Spinal cord (tissue), 10 donors: ENCODE measurements at places on chromosomes 4 and X.

- H3K4me3 ChIP-seq, result no peak overlapping the region
- H3K27ac ChIP-seq, result no peak overlapping the region
- H3K27me3 ChIP-seq, result no peaks in the 10 kb centered on the region
- H3K4me1 ChIP-seq, result no peaks in the 10 kb centered on the region
- DNase-seq, result no peak
Observed at GRCh38 chr4:88619971-88620370, 27.7 kb downstream of the HERC3 start.

DNA sequence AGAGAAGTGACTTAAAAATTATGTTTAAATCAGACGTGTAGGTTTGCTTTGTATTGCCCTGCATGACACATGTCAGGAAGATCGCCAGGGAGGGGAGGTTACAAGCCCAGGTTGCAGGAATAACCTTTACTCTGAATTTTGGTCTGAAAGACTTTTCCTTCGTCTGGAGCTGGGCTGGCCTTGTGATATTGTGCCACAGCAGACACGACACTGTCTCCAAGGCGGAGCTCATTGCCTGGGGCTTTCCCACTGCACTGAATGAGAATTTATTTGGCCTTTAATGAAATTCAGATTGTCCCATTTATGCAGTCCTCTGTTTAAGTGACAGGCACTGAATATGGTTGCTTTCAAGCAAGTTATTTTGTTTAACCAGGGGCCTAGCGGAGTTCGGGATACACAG is 45.1 kb downstream of the RHOH start:
- H3K36me3 ChIP-seq, result no peaks in the 10 kb centered on the region
- no peak for DNase-seq
- no peaks in the 10 kb centered on the region for H3K4me1 ChIP-seq
- H3K27me3 ChIP-seq, result no peaks in the 10 kb centered on the region
- H3K4me3 ChIP-seq, result no peak overlapping the region

GRCh38 chr4:161792991-161793390 is 370.8 kb downstream of the FSTL5 start:
- no peaks in the 10 kb centered on the region for H3K4me1 ChIP-seq
- no peak overlapping the region for H3K4me3 ChIP-seq
- H3K27me3 ChIP-seq, result no peaks in the 10 kb centered on the region
- DNase-seq, result no peak
- no peak overlapping the region for H3K27ac ChIP-seq

GRCh38 chrX:30735839-30736238 is 82.6 kb downstream of the GK start:
- no peaks in the 10 kb centered on the region for H3K4me1 ChIP-seq
- H3K27ac ChIP-seq, result no peak overlapping the region
- H3K36me3 ChIP-seq, result no peaks in the 10 kb centered on the region
- peak; percentile 54 for DNase-seq

DNA sequence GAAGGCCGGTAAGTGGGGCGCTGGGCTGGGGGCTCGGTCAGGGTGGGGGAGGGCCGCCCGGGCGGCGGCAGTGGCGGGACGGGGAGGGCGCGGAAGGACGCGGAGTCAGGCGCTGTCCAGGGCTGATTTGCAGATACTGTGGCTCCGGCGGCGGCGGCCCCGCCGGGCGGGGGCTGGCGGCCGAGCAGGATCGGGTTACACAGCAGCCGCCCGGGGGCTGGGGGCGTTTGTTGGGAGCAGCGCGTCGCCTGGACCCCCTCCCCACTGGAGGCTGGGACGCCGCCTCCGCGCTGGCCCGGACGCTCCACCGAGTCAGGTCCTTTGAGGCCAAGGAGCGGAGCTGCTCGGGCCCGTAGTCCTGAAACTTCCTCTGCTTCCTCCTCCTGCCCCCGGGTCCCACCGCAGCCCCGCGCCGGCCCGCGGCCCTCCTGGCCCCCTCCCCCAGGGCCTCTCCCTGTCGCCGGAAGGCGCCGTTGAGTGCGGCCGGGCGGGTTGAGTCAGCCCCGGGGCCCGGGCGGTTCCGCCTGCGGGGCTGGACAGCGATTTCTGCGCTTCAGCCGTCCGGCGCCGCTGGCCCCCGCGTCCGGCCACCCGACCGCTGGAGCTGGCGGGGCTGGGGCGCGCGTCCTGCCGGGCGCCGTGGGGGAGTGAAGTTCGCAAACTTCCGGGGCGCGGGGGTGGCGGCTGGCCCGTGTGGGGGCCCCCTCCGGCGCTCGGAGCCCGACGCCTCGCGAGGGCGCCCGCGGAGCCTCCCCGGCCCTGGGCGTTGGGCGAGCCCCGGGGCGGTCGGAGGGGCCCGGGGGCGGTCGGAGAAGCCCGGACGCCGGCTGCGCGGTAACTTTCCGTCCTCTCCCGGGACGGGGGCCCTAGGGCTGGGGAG is 746 bp downstream of the REST start:
- H3K4me1 ChIP-seq, result peaks cover 23% of the 10 kb centered on the region
- H3K4me3 ChIP-seq, result peak overlapping the region; percentile 88
- no peaks in the 10 kb centered on the region for H3K27me3 ChIP-seq
- DNase-seq, result peak; percentile 26
- peaks cover 3% of the 10 kb centered on the region for H3K36me3 ChIP-seq

DNA sequence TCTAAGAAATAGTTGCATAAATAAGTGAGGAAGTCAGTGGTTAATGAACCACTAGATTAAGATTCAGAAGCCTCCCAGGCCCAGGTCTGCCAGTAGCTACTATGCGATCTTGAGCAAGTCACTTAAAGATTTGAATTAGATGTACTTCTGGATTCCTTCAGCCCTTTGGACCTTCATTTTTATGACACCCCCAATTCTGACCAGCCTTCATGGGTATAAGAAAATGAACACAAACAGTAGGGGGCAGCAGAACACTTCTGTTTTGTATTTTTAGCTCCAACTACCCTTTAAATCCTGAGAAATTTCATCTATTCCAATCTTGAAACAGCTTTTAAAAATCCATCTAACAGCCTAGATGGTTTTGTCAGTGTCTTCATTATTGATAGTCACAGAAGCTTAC is 19.0 kb downstream of the TMEM47 start:
- H3K36me3 ChIP-seq, result no peaks in the 10 kb centered on the region
- H3K27me3 ChIP-seq, result no peaks in the 10 kb centered on the region
- no peak overlapping the region for H3K4me3 ChIP-seq

- H3K27ac ChIP-seq, result no peak overlapping the region
- no peak overlapping the region for H3K4me3 ChIP-seq
- peaks cover 85% of the 10 kb centered on the region for H3K36me3 ChIP-seq
- DNase-seq, result no peak
Observed at GRCh38 chr4:740656-741282, 35.1 kb downstream of the PCGF3 start.

DNA sequence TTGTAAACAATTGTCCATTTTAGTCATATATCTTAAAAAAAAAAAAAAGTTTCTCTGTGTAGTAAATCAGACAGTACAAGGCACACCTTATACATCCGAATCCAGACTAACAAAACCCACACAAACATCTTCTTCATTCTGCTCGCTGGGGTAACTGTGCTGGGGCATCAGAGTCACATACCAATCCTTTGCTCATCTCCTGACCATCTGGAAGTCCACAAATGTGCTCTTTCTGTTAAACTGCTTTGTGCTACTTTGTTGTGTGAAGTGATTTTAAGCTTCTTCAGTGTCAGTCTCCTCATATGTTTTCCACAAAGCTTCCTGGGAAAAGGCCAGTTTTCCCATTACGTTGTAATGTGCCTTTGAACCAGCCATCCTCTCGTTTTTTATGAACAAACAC is 86.2 kb upstream of the CBR4 start:
- no peaks in the 10 kb centered on the region for H3K4me1 ChIP-seq
- no peak overlapping the region for H3K27ac ChIP-seq
- no peaks in the 10 kb centered on the region for H3K27me3 ChIP-seq
- DNase-seq, result no peak
- no peaks in the 10 kb centered on the region for H3K36me3 ChIP-seq

DNA sequence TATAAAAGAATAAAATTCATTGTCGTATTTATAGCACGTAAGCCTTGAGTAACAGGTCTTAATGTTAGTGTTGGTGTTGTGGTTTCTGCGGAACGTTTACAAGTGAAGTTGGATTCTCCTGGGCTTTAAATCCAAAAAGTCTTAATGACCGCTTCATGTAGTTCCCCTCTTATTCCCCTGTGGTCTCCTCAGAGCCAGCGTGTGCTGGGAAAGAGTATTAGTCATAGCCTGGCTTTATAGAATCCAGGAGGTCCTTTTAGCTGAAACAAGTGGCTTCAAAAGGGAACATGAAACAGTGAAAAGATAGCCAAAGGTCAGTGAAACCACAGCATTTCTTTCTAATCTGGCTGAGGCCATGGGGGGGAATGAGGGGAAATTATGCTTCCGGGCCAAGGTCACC is 79.1 kb downstream of the CLCN4 start:
- no peak overlapping the region for H3K27ac ChIP-seq
- peaks cover 5% of the 10 kb centered on the region for H3K27me3 ChIP-seq
- no peaks in the 10 kb centered on the region for H3K4me1 ChIP-seq
- no peak for DNase-seq

GRCh38 chr4:42515156-42515884 is 118.0 kb downstream of the SHISA3 start:
- no peaks in the 10 kb centered on the region for H3K4me1 ChIP-seq
- no peak for DNase-seq
- no peak overlapping the region for H3K27ac ChIP-seq
- no peak overlapping the region for H3K4me3 ChIP-seq
- H3K27me3 ChIP-seq, result no peaks in the 10 kb centered on the region

- peaks cover 2% of the 10 kb centered on the region for H3K27me3 ChIP-seq
- H3K4me1 ChIP-seq, result no peaks in the 10 kb centered on the region
- no peak for DNase-seq
- H3K36me3 ChIP-seq, result no peaks in the 10 kb centered on the region
Observed at GRCh38 chrX:135520022-135520552, 373 bp upstream of the INTS6L start.

- H3K4me1 ChIP-seq, result no peaks in the 10 kb centered on the region
- H3K4me3 ChIP-seq, result no peak overlapping the region
- H3K27ac ChIP-seq, result no peak overlapping the region
- H3K36me3 ChIP-seq, result no peaks in the 10 kb centered on the region
- no peak for DNase-seq
Observed at GRCh38 chr4:157315968-157316367, 95.4 kb downstream of the GRIA2 start.

DNA sequence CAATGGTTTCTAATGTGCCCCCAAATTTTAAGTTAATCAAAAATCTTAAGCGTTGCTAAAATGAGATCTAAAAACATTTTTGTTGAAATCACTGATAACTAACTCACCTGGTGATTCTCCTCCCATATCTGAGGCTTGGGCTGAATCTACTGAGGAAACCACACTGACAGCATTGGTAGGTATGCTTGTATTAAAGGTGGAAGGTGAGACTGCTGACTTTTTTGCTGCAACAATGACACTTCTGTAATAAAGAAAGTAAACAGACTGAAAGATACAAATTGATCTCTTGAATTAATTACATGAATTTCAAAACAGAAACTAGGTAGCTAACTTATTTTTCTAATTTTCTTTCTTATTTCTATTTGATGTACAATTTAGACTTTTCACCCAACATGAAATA is 198.1 kb downstream of the LRBA start:
- H3K4me1 ChIP-seq, result no peaks in the 10 kb centered on the region
- no peak for DNase-seq
- no peaks in the 10 kb centered on the region for H3K36me3 ChIP-seq
- H3K4me3 ChIP-seq, result no peak overlapping the region

DNA sequence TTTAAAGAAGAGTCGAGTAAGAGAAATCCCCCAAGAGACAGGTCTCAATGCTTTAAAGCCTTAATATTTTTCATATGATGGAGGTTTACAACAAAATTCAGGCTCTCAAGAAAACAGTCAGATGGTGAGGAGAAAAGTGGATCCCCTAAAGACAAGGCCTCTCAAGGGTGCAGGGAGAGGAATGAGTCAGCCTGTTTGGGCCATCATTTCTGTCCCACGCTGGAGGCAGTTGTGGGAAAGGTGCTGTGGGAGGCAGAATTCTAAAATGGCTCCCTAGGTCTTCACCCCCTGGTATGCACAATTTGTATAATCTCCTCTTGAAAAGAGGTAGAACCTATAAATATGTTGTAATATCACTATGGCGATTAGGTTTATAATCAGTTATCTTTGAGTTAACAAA is 4.6 kb upstream of the TIFA start:
- H3K4me3 ChIP-seq, result no peak overlapping the region
- no peaks in the 10 kb centered on the region for H3K36me3 ChIP-seq
- H3K27me3 ChIP-seq, result no peaks in the 10 kb centered on the region

DNA sequence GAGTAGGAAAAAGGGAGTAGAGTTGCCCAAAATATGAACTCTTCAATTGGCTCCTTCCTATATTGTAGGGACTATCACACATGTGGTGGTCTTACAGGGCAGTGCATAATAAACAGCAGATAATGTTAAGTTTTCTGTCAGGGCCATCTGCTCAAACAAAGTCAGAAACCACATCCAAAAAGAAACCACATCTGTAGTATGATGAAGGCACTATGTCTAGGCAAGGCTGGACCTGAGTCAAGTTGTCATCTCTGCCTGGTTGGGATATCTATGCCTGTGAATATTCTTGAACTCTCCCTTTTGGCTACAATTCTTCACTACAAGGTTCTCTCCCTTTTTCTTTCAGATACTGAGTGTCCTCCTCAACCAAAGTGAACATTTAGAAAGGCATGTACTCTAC is 109.4 kb upstream of the C1GALT1C1 start:
- no peak overlapping the region for H3K27ac ChIP-seq
- H3K4me1 ChIP-seq, result no peaks in the 10 kb centered on the region
- no peak for DNase-seq
- no peak overlapping the region for H3K4me3 ChIP-seq
- H3K27me3 ChIP-seq, result no peaks in the 10 kb centered on the region

DNA sequence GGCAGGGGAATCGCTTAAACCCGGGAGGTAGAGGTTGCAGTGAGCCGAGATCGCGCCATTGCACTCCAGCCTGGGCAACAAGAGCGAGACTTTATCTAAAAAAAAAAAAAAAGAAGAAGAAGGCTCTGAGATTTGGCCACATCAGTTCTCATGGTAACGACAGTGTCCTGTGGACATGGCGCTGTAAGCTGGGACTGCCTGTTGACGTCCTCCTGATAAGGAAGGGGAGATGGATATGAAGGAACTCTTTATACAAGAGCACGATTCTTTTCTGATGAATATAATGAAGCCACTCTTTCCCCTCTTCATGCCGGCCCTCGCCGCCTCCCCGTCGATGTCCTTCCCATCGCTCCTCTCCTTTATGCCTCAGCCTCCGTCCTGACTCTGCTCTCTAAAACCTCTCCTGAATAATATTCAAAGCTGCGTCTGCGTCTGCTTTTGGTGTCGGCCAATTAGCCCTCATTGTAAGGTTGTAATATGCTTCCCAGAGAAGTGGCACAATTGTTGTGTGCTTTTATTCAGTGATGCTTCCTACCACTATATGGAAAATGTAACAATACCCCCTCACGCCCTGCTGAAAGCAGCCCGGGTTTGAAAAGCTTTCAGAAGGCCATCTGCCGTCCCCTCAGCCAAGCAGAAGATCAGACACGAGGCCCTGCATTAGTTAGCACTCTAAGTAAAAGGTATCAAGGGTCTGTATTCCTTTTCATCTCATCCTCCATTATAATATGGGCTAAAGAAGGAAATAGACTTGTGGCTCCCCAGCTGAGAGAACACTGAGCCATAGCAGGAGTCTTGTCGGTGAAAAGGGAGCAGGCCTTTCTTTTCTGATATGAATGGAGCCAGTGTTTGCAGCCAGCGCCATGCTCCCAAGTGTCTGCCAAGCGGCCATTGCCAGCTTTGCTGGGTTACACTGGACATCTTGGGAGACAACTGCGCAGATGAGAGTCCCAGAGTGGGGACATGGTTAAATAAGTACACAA is 22.1 kb upstream of the SCOC start:
- peak overlapping the region; percentile 44 for H3K27ac ChIP-seq
- DNase-seq, result no peak
- no peak overlapping the region for H3K4me3 ChIP-seq
- H3K36me3 ChIP-seq, result no peaks in the 10 kb centered on the region
- H3K4me1 ChIP-seq, result peaks cover 15% of the 10 kb centered on the region
